ENCODE measurements at places on chromosomes 13 and 19. TPM values are rescaled to one million over a fixed set of nuclear protein-coding genes. Genes with fewer than 3 reads are reported as not detected.

NCCRP1 gene
- total RNA-seq = not detected

ZNF324 gene
- total RNA-seq = 12.0 TPM

GRIN2D gene
- 0.35 TPM for total RNA-seq

APOC1 gene
- 19.9 TPM for total RNA-seq

DNA sequence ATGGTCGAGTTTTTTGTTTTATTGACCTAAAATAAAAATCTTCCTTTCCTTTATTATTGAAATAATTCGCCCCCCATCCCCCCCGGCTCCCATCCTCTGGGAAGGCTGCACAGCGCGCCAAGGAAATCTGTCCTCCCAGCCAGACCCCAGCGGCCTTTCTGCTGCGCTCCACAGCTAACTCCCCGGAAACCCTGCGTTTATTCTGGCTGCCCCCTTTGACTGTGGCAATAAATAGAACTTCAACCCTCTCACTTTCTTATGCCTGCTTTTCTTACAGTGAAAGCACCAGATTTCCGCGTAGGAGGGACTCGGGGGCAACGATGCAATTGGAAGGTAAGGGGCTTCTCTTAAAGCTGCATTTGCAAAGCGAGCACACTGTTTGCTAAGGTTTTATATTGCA is 9.7 kb upstream of the C19orf12 start:
- no peak for DNase-seq
- no peaks in the 10 kb centered on the region for H3K4me1 ChIP-seq
- H3K27ac ChIP-seq = no peak overlapping the region

DNA sequence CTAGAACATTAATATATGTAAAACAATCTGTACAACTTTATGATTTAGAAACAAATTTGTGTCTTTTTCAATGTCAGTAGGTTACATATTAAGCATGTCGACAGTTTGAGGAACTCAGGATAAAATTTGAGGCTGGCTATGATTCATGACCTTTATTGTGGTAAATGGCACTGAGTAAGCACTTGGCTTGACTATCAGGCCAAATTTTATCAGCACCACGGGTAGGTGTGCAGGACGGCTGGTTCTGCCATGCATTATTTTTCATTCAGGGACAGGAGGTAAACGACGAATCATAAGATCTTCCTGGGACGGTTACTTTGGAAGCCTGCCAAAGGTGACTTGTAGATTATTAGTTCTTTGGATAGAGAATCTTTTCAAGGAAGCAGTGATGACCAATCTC is 19.9 kb upstream of the CYP4F8 start:
- no peak overlapping the region for H3K27ac ChIP-seq
- H3K4me3 ChIP-seq = no peak overlapping the region
- no peaks in the 10 kb centered on the region for H3K4me1 ChIP-seq
- no peaks in the 10 kb centered on the region for H3K36me3 ChIP-seq
- H3K27me3 ChIP-seq = no peaks in the 10 kb centered on the region

GRCh38 chr13:91248249-91248648 is 99.2 kb upstream of the MIR17HG start:
- no peaks in the 10 kb centered on the region for H3K36me3 ChIP-seq
- H3K4me1 ChIP-seq = no peaks in the 10 kb centered on the region
- no peaks in the 10 kb centered on the region for H3K27me3 ChIP-seq
- H3K27ac ChIP-seq = no peak overlapping the region
- H3K4me3 ChIP-seq = no peak overlapping the region
- DNase-seq = no peak

GRCh38 chr19:42389899-42390298 is at the start of gene CNFN:
TSS of gene CNFN (minus strand) at chr19:42390297. CDS start at chr19:42389037, 1,260 bp downstream.
- H3K27ac ChIP-seq = no peak within 1 kb of the TSS
- no peaks in the 10 kb centered on the region for H3K4me1 ChIP-seq
- H3K4me3 ChIP-seq = no peak within 1 kb of the TSS
- no peak for DNase-seq
- H3K36me3 ChIP-seq = no peaks in the 10 kb centered on the region

DNA sequence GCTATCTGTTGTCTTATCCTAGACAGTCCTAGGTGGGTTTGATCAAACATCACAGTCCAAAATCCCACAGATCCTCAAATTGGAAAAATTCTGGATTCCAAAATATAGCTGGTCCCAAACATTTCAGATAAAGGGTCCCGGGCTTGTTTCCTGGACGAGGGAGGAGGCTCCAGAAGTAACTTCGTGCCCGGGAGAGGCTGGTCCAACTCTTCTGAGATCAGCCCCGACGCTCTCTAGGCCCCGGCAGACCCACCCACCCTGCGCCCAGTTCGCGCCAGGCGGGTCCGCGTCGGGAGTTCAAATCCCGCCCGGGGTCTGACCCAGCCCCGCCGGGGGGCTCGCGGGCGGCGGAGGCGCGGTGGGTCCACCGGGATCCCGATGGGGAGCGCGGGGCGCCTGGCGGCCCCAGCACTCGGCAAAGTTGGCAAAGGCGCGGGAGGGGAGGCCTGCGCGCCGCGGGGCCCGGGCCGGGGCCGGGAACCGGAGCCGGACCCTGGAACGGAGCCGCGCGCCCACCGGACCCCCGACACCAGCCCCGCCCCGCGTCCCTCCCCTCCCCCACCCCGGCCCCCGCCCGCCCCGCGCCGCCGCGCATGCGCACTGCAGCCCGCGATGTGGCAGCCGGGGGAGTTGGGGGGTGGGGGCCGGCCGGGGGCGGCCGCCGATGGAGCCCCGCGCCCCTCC is 513 bp downstream of the MIER2 start:
- no peaks in the 10 kb centered on the region for H3K27me3 ChIP-seq
- H3K27ac ChIP-seq = peak overlapping the region; percentile 57
- H3K36me3 ChIP-seq = no peaks in the 10 kb centered on the region
- peak overlapping the region; percentile 82 for H3K4me3 ChIP-seq
- DNase-seq = no peak

DNA sequence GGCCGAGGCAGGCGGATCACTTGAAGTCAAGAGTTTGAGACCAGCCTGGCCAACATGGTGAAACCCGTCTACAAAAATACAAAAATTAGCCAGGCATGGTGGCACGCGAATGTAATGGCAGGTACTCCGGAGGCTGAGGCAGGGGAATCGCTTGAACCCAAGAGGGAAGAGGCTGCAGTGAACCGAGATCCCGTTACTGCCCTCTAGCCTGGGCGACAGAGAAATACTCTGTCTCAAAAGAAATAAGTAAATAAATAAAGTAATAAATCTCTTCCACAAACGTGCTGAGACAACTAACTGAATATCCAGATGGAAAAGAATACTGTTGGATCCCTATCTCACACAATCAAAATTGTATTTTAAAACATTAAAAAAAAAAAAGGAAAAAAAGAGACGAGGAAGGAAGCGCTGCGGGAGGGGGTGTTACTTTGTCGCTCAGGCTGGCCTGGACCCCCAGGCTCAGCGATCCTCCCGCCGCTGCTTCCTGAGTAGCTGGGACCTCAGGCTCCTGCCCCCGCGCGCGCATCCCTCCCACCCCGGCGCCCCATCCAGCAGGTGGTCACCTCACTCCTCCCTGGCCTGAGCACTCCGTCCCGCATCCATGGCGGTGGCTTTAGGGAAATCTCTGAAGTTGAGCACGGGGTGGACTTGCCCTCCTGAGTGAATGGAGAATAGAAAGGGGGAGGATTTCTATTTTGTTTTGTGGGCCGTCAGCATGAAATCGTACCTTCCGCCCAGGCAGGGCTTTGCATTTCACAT is 628 bp upstream of the ZNF813 start:
- no peak for DNase-seq
- H3K36me3 ChIP-seq = no peaks in the 10 kb centered on the region
- H3K4me3 ChIP-seq = peak overlapping the region; percentile 61
- no peaks in the 10 kb centered on the region for H3K27me3 ChIP-seq
- peak overlapping the region; percentile 57 for H3K27ac ChIP-seq

DNA sequence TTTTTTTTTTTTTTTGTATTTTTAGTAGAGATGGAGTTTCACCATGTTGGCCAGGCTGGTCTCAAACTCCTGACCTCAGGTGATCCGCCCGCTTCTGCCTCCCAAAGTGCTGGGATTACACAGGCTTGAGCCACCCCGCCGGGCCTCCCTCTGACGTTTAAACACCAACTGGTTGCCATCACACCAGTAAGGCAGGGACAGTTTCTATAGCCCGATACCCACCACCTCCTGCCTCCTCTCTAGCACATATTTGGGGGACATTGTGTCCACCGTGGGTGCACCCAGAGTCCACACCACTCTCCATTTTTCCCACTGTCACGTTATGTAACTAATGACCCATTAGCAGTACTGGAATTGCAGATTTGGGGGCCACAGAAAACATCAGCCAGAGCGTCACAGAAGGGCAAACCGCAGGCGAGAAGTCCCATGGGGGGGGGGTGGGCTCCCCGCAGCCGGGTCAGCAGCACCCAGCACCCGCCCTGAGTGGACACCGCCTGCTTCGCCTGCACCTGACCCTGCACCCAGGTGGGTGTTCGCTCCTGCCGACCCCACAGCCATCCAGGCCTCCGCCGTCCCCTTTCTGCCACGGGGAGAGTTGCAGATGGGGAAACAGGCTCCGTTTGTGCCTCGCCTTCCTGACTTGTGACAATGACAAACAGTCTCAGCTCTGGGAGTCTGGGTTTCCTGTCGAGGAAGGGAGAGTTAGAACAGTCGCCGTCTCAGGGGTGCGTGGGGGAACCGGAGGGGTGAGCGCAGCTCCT is 3.6 kb downstream of the ONECUT3 start:
- no peak overlapping the region for H3K27ac ChIP-seq
- H3K36me3 ChIP-seq = no peaks in the 10 kb centered on the region
- H3K4me3 ChIP-seq = no peak overlapping the region
- DNase-seq = no peak
- H3K4me1 ChIP-seq = no peaks in the 10 kb centered on the region

DNA sequence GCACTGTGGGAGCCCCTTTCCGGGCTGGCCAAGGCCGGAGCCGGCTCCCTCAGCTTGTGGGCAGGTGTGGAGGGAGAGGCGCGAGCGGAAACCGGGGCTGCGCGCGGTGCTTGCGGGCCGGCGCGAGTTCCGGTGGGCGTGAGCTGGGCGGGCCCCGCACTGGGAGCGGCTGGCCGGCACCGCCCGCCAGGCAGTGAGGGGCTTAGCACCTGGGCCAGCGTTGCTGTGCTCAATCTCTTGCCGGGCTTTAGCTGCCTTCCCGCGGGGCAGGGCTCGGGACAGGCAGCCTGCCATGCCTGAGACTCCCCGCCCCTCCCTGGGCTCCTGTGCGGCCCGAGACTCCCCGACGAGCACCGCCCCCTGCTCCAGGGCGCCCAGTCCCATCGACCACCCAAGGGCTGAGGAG is 405.2 kb upstream of the PRR20A start:
- H3K4me1 ChIP-seq = no peaks in the 10 kb centered on the region
- no peak overlapping the region for H3K4me3 ChIP-seq
- H3K27me3 ChIP-seq = no peaks in the 10 kb centered on the region
- H3K27ac ChIP-seq = no peak overlapping the region
- no peak for DNase-seq

DNA sequence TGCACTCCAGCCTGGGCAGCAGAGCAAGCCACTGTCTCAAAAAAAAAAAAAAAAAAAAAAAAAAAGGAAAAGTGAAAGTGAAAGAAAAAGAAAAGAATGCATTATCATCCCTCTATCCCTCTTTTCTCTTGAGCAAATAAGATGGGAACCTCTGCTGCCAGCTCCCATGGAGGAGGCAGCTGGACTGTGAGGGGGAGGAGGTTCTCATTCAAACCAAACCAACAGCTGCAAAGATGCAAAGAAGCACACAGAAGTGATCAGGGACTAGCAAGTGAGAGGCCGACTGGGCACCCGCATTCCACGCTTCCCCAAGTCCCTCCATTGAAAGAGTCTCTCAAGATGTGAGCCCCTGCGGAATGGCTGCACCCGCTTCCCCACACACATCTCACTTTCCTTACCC is 63.5 kb downstream of the TSHZ3 start:
- DNase-seq = no peak
- no peaks in the 10 kb centered on the region for H3K27me3 ChIP-seq
- H3K4me1 ChIP-seq = no peaks in the 10 kb centered on the region
- H3K36me3 ChIP-seq = no peaks in the 10 kb centered on the region
- no peak overlapping the region for H3K27ac ChIP-seq
- H3K4me3 ChIP-seq = no peak overlapping the region

- no peak for DNase-seq
- H3K4me1 ChIP-seq = no peaks in the 10 kb centered on the region
- no peaks in the 10 kb centered on the region for H3K36me3 ChIP-seq
- no peaks in the 10 kb centered on the region for H3K27me3 ChIP-seq
These were observed 62.7 kb downstream of the SLITRK1 start for GRCh38 chr13:83819611-83820010.

DNA sequence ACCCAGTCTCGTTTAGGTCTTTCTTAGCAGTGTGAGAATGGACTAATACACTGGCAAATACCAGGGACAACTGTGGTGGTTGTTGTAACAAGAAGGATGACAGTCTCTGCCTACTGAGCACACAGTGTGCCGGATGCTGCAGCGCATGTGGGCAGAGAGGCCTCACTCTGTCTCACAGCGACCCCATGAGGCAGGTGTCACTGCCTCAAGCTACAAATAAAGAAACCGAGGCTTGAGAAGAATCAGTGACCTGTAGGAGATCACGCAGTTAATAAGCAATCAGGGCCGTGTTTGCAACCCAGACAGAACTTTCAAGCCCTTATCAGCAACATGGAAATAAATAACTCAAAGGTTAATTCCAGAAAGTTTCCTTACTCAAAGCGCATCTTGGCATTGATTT is 40.5 kb upstream of the GAS6 start:
- no peaks in the 10 kb centered on the region for H3K4me1 ChIP-seq
- H3K27ac ChIP-seq = no peak overlapping the region
- no peaks in the 10 kb centered on the region for H3K36me3 ChIP-seq
- no peaks in the 10 kb centered on the region for H3K27me3 ChIP-seq
- no peak overlapping the region for H3K4me3 ChIP-seq

GRCh38 chr13:35947315-35947714 is 183.9 kb downstream of the DCLK1 start:
- H3K36me3 ChIP-seq = no peaks in the 10 kb centered on the region
- DNase-seq = no peak
- H3K4me1 ChIP-seq = no peaks in the 10 kb centered on the region
- no peak overlapping the region for H3K27ac ChIP-seq
- H3K4me3 ChIP-seq = no peak overlapping the region

- H3K27me3 ChIP-seq = no peaks in the 10 kb centered on the region
- H3K27ac ChIP-seq = peak overlapping the region; percentile 43
- no peaks in the 10 kb centered on the region for H3K36me3 ChIP-seq
- H3K4me1 ChIP-seq = peaks cover 6% of the 10 kb centered on the region
These were observed 8.0 kb downstream of the SGTA start for GRCh38 chr19:2774953-2775555.

DNA sequence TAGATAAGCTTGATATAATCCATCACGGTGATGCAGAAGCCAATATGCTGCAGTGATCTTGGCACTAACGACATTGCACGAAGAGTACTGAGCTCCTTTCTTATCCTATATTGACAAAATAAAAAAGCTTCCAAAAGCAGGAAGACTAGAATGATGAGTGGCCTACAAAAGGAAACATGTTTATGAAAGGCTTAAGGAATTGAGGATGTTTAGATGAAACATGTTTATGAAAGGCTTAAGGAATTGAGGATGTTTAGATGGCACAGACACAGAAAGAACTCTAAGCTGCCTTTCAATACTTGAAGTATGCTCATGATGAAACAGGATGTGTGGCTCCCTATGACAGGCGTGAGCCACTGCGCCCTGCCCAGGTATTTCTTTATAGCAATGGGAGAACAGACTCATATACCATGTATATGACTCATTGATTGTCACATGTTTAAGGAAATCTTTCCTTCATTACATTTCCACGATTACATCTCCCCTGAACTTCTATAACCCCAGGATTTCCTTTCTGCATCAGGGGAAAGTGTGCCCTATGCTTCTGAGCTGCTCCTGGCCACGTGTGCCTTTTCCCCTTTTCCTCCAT is 690.8 kb upstream of the ARGLU1 start:
- DNase-seq = no peak
- no peaks in the 10 kb centered on the region for H3K4me1 ChIP-seq
- H3K27me3 ChIP-seq = no peaks in the 10 kb centered on the region
- no peak overlapping the region for H3K27ac ChIP-seq
